Type B pancreatic cell (in vitro differentiated cells): ENCODE measurements at places on chromosomes 12 and 14. TPM values are rescaled to one million over a fixed set of nuclear protein-coding genes. Genes with fewer than 3 reads are reported as not detected.

Gene TRHDE
- 1.7 and 3.2 TPM in 2 replicates for total RNA-seq

Gene RNASE2
- total RNA-seq, result not detected in 2 replicates

Gene GLIPR1L1
- not detected in 2 replicates for total RNA-seq

Gene GSC
- total RNA-seq, result 1.0 and 16.2 TPM in 2 replicates

Gene KRT85
- not detected in 2 replicates for total RNA-seq

Gene STXBP6
- 17.0 and 51.2 TPM in 2 replicates for total RNA-seq

Gene CCND2
- total RNA-seq, result 261 and 278 TPM in 2 replicates

Gene CLEC6A
- not detected in 2 replicates for total RNA-seq

Gene SMOC1
- 7.2 and 20.7 TPM in 2 replicates for total RNA-seq

Gene RERGL
- total RNA-seq, result 1.1 and 1.5 TPM in 2 replicates

Gene PMCH
- total RNA-seq, result not detected in 2 replicates

Gene CLEC7A
- 1.8 and 16.2 TPM in 2 replicates for total RNA-seq

Gene EML1
- total RNA-seq, result 45.7 and 73.8 TPM in 2 replicates

- DNase-seq, result no peak
Observed at GRCh38 chr12:33575346-33575745, 135.7 kb upstream of the SYT10 start.

DNA sequence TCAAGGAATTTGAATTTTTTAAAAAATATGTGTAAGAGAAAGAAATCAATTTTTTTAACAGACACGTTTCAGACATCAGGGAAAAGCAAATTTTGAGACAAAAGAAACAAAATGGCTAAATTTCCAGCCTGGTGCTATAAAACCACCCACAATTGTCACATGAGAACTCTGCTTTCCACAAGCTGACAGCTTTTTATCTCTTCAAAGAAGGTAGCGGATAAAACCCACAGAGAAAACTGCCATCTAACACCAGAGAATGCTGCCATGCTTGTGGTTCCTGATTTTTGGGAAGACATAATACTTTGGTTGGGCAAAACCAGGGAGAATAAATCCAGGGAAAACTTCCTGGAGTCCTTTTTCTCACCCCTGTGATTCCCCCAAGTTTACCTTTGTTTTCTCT is 10.3 kb upstream of the ITPR2 start:
- DNase-seq, result no peak

DNA sequence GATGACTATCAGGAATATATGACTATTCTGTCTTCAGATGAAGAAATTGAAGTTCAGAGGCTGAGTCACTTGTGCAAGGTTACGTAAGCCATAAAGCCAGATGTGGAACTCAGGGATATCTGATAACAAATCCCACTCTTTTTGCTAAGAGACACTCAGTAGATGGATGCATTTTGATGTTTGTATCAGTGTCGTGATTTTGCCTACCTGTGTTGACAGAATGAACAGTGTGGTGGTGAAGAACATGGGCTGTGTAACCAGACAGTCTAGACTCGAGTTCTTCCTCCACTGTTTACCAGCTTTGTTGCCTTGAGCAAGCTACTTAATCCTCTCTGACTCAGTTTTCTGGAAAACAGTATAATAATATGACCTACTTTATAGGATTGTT is 93.9 kb downstream of the DAAM1 start:
- no peak for DNase-seq

GRCh38 chr14:37588667-37588955 is 6.4 kb downstream of the FOXA1 start:
- DNase-seq, result no peak

DNA sequence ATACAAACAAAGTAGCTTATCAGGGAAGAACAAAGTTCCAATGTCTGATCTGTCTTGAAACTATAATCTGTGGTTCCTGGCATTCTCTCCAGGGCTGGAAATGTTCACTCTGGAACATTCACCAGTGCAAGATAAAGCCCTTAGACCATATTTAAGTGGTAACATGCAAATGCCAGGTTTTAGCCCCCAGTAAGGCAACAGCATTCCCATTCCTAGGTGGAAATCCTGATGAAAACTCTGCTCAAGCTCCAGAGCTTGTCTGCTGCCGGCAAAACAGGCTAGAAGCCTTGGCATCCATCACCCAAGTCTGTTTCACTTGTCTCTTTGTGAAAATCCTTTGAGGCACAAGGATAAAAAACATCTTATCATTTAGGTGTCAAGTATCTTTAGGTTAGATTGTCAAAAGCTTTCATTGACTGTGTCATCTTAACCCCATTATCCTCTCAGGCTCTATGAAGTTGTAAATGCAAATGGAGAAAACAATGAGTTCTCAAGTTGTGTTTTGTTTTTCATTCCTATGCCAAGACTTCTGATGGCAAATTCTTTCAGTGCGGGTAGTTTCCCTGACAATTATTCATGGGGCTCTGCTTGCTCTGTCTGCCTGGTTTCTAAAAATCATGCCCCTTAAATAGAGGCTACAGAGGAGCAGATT is 344.7 kb downstream of the NELL2 start:
- DNase-seq, result no peak

GRCh38 chr12:20865873-20866272 is 55.4 kb downstream of the SLCO1B3 start:
- no peak for DNase-seq

- DNase-seq, result no peak
Observed at GRCh38 chr12:54228471-54228870, 39.7 kb upstream of the SMUG1 start.

DNA sequence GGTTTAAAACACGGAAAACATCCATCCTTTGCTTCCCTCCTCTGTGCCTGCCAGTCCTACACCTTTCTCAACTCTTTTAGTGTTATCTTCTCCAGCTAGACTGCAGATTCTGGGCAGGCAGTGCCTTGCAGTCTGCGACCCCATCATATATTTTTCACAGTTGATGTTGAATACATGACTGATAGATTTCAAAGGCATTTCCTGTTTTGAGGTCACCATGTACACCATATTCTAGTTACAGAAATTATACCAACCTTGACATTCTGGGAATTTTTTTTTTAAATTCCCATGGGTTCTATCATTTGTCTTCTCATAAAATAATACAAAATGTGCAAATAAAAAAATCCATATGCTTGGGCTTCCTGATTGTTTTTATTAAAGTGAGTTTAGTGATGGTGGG is 16.6 kb downstream of the SOCS2 start:
- no peak for DNase-seq

GRCh38 chr14:63214417-63215196 is 10.4 kb downstream of the RHOJ start:
- DNase-seq, result no peak

- no peak for DNase-seq
Observed at GRCh38 chr14:78758333-78758732, 588.2 kb downstream of the NRXN3 start.

DNA sequence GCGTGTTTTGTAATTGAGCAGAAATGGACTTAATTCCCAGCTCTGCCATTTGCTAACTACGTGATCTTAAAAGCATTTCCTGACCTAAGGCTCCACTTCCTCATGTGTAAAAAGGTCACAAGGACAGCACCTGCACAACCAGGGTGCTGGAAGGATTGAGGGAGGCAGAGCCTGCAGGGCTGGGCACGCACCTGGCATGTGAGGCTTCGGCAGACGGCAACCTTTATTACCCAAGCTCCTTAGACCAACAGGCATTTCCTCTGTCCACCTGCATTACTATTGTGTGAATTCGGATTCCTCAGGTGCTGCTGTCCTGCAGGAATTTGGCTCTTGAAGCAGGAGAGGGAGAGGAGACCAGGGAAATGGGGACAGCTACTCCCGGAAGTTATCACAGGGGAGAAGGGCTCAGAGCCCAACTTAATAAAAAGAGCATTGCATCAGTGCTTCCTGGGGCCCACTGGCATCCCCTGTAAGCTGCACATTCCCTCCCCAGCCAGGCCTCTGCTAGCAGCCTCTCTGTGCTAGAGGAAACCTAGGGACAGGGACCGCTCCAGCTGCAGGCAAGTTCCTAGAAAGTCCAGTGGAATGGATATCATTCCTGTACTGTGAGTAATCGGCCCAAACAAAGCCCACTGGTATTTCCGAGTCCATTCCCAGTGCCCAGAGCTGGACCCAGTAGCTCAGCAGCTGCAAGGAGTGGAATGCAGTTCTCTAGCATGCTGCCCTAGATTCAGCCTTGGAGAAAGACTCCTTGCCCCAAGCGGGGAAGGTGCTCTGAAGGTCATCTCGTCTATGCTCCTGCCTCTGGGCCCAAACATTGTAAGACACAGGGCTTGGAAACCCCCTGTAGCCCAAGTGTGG is 157.1 kb upstream of the CCND2 start:
- DNase-seq, result peak; percentile 47

DNA sequence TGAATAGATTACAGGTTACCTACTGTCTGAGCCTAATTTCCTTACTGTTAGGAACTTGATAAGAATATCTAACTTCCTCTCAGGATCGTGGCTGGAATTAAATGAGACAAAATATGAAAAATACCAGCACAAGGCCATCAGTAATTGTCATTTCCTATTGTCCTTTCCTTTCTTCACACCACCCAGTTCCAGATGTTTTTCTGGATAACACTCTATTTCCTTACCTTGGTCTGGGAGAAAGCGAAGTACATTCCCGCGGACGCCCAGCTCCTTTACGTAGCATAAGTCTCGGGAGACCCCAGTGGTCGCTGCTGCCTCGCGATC is 376 bp downstream of the GDF3 start:
- DNase-seq, result no peak

- DNase-seq, result no peak
Observed at GRCh38 chr14:77059276-77059915, 30.9 kb upstream of the IRF2BPL start.

DNA sequence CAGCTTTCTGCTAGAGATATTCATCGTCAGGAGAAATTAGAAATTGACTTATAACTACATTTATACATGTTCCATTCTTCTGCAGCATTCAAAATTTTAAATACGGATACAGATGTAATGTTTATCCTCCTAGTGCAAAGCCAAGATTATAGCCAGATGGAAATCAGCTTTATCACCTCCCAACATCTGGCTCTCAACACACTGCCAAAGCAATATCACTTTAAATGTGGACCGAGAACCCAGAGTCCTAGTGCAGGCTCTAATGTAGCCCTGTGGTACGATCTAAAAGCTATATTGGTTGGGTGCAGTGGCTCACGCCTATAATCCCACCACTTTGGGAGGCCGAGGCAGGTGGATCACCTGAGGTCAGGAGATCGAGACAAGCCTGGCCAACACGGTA is 6.5 kb downstream of the MLH3 start:
- no peak for DNase-seq

DNA sequence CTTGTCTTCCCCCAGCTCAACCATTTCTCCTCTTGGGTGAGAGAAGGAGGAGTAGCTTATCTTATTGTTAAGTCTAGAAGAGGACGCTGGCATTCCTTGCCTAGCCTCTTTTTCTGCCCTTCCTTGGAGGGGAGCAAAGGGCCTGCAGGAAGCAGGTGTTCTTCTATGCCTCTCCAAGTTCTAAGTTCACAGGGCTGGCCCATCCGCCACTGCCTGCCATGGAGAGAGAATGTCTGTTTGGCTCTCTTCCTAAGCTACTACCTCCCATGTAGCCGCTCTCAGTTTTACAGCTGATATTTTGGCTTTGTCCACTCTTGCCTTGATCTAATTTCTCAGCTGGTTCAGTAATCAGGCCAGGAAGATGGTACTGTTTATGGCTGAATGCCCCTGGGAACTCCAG is 201.2 kb downstream of the NTF3 start:
- no peak for DNase-seq

GRCh38 chr14:66237741-66238140 is 248.4 kb upstream of the CCDC196 start:
- no peak for DNase-seq

DNA sequence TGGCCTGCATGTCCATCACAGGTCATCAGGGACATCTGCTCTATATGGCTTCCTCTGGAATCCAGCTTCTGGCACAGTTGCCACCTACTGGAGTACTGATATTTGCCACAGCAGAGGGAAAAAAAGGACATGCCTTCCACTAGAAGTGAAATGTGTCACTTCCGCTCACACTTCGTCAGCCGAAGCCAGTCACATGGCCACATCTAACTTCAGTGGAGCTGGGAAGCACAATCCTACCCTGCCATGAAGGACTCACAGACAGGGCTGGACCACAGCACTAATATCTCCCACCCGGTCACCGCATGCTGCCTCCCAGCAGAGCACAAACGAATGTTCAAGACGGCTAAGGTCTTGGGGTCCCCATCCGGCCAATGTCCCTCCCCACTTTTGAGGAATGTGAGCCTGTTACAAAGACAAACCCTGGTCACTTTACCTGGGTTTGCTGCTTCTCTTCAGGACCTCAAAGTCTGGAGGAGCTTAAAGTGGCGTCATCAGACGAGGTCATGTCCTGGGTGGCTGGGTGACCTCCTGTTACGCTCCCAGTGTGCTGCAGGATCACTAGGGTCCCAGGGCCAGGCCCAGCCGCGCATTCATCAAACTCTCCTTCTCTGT is 98.6 kb downstream of the GCH1 start:
- DNase-seq, result no peak

- no peak for DNase-seq
Observed at GRCh38 chr14:50620341-50620740, 47.8 kb downstream of the SAV1 start.

- no peak for DNase-seq
Observed at GRCh38 chr12:68648179-68648578, 37.5 kb downstream of the RAP1B start.

DNA sequence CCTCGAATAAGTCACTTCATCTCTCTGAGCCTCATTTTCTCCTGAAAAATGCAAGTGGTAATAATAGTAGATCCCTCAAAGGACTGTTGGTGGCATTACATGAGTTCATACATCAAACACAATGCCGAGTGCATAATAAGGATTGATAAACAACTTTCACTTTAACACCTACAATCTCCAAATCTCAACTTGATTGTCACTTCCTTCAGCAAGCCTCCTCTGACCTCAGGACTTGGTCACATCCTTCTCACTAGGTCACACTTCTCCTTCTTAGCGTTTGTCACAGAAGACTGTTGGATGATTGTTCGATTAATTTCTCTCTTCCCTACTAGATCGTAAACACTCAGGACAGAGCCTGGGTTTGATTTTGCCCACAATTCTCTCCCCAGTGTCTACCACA is 7.9 kb upstream of the PRKAB1 start:
- no peak for DNase-seq

GRCh38 chr12:3600039-3600720 is 109.2 kb downstream of the PRMT8 start:
- DNase-seq, result no peak

DNA sequence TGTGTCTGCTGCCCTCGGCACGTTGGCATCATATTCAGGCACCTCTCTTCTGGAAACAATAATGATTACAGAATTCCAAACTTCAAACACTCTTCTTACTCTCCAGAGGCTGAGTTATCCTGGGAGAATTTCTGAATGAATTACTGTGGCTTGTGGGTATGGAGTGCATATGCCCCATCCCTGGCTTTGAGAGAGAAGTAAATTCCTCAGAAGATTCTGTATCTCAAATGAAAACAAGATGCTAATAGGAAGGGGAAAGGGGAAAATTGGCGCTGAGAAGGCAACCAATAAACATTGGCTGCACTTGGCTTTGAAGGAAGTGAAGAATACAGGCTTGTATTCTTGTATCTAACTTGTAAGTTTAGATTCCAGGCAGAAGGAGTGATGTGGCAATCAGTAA is 132.0 kb upstream of the NOVA1 start:
- DNase-seq, result no peak

- no peak for DNase-seq
Observed at GRCh38 chr12:55073043-55074022, 52.9 kb upstream of the OR9K2 start.
